Stimulated activated CD8-positive, alpha-beta memory T cell treated with anti-CD3 and anti-CD28 coated beads, Interleukin-7, amount 100 ng/mL, for 1 hour (primary cell): ENCODE measurements at places on chromosomes 12 and 14.

GRCh38 chr14:93752980-93753561 is 35.2 kb downstream of the PRIMA1 start:
- no peak for DNase-seq

GRCh38 chr12:3455312-3455711 is 35.7 kb upstream of the PRMT8 start:
- DNase-seq = no peak

DNA sequence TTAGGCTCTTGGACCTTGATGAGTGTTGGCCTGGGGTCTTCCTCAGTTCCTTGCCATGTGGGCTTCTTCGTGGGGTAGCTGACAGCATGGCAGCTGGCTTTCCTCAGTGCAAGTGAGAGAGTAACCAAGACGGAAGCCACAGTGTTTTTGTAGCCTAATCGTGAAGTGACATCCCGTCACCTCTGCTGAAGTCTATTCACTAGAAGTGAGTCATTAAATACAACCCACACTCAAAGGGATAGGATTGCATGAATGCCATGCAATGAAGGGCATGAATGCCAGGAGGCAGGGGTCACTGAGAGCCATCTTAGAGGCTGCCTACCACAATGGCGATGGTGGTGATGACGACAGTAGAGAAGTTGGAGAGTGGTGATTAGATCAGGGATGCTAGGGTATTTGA is 13.5 kb upstream of the ASIC1 start:
- DNase-seq = no peak

- no peak for DNase-seq
These were observed at the start of gene TNS2 for GRCh38 chr12:53049571-53050318. TSS of gene TNS2 (plus strand) at chr12:53050065. CDS start at chr12:53050186, 121 bp downstream.

GRCh38 chr12:66152732-66153131 is 17.1 kb downstream of the TMBIM4 start:
- no peak for DNase-seq

- no peak for DNase-seq
These were observed 24.0 kb downstream of the PRDM4 start for GRCh38 chr12:107736914-107737313.

GRCh38 chr14:50357753-50358395 is 38.8 kb downstream of the CDKL1 start:
- DNase-seq = no peak

DNA sequence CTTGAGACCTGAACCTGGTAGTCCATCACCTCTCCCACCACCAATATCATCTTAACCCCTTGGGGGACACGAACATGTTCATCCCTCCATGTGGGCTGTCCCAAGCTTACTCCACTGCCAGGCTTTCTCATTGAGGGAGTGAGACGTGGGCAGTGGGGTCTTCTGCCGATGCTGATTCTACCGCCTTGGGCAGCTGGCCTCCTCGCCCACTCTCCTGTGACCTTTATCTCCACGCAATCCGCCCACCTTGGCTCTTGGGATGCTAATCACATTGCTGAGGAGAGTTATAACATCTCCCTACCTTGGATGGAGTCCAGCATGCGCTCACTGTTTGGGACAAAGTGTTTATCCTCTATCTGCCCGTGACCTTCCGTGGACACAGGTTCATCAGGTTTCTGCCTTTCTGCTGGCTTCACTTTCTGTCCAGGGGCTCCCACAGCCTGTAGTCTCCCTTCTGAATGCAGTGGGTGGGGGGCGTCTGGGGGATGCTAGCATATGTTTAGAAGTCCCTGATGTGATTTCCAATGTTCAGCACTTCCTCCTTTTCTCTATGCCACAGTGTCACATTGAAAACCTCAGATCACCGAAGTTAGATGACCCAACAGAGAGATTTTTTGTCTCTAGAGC is 53.2 kb upstream of the ESRRB start:
- DNase-seq = no peak

- no peak for DNase-seq
These were observed 231.3 kb upstream of the NOS1 start for GRCh38 chr12:117592588-117593305.

- no peak for DNase-seq
These were observed 35.8 kb downstream of the AKAP6 start for GRCh38 chr14:32364941-32365340.

DNA sequence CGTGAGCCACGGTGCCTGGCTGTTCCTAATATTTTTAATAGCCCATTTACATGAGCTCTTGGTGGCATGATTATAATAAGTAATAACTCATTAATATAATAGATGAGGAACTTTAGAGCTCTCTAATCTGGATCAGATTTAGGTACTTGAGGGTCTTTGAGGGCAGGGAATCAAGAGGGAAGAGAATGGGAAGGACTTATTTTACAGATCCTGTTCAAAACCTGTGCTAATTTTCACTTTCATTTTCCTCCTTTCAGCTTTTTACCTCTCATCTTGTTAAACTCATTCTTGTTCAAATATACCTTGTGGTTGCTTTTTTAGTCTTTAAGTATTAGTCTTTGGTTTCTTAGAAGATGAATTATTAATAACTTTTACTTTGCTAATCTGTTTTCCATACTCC is 5.6 kb downstream of the NECAP1 start:
- DNase-seq = no peak

- DNase-seq = no peak
These were observed 59.0 kb upstream of the ARID2 start for GRCh38 chr12:45670346-45671065.

DNA sequence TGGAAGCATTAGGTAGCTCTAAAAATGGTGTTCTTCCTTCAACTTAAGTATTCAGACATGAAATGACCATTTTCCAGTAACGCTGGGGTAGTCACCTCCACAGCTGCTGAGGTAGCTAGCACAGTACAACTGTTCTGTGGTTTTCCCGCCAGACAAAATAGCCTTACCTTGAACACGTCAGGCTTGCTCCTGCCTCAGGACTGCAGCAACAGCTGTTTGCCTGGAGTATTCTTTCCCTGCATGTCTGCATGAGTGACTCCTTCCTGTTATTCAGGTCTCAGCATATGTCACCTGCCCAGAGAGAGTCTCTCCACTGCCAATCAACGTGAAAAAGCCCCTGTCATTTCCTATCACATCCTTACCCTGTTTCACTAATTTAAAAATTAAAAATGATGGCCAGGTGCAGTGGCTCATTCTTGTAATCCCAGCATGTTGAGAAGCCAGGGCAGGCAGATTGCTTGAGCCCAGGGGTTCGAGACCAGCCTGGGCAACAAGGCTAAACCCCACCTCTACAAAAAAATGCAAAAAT is 37.9 kb downstream of the WDR89 start:
- DNase-seq = no peak

- DNase-seq = no peak
These were observed 21.1 kb downstream of the MVK start for GRCh38 chr12:109594556-109595317.

- no peak for DNase-seq
These were observed 23.9 kb upstream of the NAP1L1 start for GRCh38 chr12:76108356-76108755.

- DNase-seq = no peak
These were observed 178.0 kb downstream of the GRIP1 start for GRCh38 chr12:66500841-66501240.

DNA sequence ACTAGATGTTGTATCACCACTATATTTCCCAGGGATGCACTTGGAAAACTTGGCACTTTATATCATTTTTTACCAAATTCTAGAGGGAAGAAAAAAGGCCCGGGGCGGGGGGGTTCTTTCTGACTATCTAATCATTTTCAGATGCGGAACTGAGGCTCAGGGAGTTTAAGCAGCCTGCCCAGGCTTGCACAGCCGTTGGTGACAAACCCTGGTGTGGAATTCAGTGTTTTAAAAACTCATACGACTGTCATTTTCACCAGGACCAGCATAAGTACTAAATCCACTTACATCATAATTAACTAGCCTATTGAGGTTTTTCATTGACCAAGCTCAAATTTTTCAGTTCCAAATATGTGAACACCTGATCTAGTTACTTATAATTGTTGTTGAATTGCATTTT is 181.0 kb downstream of the IPO8 start:
- no peak for DNase-seq

- DNase-seq = no peak
These were observed 31.5 kb upstream of the FGF6 start for GRCh38 chr12:4477129-4477528.

GRCh38 chr14:76759589-76759988 is 1.7 kb upstream of the VASH1 start:
- DNase-seq = no peak

DNA sequence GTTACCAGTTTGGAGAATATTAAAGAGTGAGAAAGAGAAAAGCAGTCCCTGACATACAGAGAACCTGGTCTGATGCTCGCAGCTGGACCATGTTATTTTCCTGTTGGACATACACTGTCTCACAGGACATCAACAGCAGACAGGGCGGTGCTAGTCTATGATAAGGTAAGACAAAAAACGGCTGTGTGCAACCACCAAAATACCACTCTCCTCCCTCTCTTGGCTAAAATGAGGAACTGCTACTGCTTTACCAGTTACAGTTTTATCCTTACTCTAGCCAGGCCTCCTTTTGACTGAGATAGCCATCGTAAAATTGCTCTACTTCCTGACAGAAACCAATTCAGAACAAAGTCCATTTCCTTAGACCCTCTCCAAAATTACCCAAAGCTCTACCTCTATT is 47.0 kb upstream of the ERGIC2 start:
- no peak for DNase-seq

DNA sequence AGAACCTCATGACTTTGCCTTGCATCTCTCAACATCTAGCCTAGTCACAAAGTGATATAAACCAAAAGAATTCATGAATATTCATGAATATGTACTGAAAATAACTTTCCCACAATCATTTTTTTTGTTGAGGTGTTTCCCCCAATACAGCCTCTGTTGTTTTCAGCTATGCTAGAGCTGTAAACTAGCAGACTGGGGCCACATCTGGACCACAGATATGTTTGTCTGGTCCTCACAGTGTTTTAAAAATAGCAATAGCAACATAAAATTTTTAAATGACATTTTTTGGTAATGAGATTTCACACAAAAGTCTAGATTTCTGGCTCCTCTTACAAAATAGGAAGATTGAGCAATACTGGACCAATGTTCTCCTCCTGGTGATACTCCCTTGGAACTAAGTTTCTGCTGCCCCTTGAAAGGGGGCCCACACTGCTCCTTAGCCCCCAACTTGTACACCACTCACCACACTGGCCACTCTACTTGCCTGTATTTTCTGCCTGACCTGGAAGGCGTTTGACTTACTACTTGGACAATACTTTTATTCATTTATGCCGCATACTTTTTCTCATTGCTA is 81.2 kb downstream of the BMP4 start:
- no peak for DNase-seq

DNA sequence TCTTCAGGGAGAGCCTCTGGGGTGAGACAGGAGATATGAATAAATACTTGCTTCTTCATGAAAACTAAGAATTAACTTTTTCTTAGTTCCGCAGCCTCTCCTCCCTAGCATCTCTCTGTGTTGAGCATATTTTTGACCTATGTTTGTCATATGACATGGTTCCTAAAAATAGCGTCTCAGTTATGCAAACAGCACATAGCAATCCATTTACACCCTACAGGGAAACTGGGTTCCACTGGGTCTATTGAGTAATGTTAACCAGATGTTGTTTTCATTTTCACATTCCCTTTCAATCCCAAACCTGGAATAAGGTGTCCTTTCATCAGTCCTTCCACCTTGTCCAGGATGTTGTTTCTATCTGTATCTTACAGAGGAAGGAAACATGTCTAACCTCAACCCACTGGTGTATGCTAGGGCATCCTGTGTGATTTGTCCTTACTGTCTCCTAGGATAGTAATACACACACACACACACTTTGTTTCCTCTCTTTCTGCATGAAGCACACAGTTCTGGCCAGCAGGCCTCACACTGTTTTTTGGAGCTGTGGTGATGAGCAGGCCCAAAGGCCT is 1543.5 kb downstream of the AACS start:
- no peak for DNase-seq

DNA sequence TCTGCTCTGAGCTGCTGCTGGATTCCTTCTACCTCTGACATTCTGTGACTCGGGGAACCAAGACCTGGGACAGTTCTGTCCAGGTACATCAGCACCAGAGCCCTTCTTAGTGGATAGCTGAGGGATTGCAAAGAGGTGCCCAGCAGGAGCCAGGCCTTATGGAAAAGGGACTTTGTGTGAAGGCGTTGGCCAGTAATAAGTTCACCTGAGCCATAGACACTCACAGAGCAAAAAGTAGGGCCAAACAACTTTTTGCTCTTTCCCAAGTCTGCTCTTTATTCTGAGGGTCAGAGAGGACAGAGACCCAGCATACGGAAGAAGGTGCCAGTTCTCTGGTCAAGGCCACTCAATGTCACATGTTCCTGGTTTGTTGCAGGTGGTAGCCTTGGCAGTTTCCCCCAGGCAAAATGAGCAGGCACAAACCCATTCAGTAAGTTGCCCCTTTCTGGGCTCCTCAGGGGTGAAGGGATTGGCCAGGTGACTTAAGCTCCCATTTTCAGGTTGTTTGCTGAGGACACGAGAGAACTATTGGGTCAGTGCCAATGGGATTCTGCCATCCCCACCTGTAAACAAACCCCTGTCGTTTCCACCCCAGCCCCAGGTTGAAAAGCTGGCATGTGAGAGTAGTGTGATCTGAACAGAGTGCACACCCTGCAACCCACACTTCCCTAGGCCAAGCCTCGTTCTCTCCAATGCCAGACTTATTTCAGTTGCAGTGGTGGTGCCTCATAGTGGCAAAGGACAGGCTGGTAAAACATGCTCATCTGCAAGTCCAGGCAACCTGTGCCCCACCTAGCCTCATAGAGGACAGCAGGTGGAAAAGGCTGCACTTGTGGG is 150.3 kb downstream of the SMOC1 start:
- no peak for DNase-seq

GRCh38 chr12:78330131-78330530 is 499.4 kb downstream of the NAV3 start:
- DNase-seq = no peak

DNA sequence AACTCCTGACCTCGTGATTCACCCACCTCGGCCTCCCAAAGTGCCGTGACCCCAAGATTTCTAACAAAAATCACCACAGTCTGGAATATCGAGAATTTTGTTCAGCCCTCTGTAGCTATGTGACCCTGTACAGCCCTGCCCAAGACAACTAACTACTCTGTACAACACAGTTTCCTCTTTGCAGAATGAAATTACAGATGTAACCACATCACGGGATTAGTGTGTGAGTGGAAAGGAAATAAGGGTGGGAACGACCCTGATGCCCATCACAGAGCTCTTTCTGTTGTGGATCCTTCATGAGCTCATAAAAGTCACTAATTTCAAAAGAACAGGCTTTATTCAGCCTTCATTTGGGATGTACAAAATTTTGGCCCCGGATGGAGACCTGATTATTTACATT is 50.5 kb upstream of the KRR1 start:
- no peak for DNase-seq
